ENCODE measurements at places on chromosomes 4 and X.
A peak's percentile ranks its signal among the peaks of the same experiment; 100 is the strongest.

DNA sequence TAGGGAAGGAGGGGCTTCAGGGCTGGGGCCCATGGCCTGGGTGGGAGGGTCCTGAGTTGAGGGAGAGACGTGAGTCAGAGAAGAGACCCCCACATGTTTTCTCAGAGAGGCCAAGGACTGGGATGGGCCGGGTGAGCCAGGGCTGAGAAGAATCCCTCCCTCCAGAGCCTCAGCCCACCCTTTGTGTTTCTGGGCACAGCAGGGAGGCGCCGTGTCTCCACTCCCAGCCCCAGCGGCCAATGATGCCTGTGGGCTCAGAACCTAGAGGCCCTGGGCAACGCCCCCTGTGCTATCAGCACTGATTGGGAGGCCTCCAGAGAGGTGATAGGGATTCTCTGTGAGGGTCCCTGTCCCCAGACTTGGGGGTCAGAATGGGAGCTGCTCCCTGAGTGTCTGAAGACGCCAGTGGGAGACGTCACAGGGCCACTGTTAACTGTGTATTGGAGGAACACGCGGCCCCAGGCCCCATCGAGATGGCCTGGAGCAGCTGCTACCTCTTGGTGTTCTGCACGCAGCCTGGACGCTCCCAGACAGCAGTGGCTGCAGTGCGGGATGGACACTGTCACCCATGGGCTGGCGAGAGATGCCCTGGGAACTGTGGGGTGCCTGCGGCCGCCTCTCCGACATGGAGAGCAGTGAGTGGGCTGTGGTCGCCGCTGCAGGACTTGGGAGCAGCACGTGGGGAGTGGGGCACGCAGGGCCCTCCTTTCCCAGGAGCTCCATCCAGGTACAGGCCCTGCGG, 8.5 kb downstream of the FGFRL1 start:
- DNase-seq: no peak

- no peak for DNase-seq
These were observed 208.3 kb upstream of the LEF1 start for GRCh38 chr4:108377021-108377420.

DNA sequence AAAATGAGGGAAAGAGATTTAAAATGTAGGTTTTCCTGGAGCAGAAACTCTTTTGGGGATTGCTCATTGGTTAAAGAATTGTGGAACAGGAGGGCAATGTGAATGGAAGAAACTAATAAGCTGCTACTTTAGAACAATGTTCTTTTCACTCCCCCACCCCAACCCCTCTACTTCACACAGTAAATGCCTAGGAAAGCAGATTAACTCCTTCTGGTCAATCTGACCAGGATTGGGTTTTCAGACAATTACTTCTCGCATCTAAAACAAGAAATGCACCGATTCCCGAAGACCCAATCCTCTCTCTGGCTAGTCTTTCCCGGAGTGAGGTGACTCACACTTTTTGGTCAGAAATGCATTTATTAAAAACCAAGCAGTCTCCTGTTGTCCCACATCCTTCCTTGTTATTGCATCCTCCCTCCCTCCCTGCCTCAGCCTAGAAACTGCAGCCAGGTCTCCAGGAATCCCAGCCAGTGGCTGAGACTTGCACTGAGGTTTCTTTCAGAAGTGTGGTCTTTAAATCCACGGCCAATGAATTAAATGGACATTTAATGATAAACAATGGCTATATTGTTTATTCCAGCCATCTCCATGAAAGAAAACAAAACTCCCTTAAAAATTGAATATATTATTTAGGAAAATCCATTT, 21.4 kb downstream of the MFAP3L start:
- DNase-seq: no peak

DNA sequence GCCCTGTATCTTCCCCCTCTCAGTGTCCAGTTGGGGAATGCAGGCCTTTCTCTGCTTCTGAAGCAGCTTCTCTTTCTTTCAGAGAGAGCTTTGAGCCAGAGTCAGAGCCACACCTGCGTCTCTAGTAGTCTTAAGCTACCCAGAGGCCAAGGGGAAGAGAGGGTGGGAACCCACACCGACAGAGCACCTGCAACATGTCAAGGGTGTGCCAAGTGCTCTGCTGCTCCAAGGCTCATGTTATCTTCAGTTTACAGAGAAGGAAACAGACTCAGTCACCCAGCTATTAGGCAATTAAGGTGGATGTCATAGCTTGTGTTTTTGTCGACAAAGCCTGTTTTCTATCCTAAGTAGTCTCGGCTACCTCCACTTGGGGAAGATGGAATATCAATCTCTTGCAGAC, 22.7 kb upstream of the RNF212 start:
- DNase-seq: no peak

- DNase-seq: no peak
These were observed 72.5 kb downstream of the QRFPR start for GRCh38 chr4:121308328-121308663.

DNA sequence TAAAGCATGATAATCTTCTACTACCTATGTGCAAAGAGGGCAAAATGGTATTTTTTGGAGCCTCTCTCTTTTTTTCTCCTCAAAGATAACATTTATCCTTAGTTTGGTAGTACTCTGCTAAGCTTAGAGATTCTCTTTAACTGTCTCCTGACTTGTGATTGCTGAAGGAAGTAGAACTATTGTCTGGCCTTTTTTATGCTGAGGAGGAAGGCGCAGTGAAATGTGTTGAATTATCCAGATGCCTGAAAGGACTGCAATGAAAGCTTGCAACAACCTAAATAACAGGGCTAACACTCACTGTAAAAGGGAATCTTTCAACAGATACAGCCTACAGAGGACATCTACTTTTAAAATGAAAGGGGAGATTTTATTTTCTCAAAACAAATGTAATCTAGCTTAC, 59.5 kb upstream of the CCDC160 start:
- no peak for DNase-seq

- DNase-seq: no peak
These were observed 96.4 kb downstream of the EMCN start for GRCh38 chr4:100421361-100421978.

GRCh38 chr4:168612450-168613135, 115.7 kb downstream of the PALLD start:
- no peak for DNase-seq

DNA sequence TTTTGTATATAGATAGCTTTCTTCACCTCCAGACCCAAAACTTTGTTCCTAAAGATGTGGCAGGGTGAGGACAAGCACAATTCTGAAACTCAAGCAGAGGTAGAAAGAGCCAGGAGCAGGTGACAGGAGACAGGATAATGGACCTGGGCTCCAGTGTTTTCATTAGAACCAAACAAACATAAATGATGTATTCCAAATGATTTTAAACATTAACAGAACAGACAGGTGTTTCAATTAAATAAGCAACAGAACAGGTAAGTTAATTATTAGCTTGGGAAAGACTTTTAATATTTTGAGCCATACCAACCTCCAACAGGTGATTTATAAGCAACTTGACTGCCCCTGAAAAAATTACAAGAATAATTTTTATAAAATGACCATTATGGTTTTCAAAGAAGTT, 459.4 kb upstream of the LCORL start:
- DNase-seq: no peak

- DNase-seq: no peak
These were observed 31.5 kb upstream of the DIPK2B start for GRCh38 chrX:45232139-45232538.

- no peak for DNase-seq
These were observed 266.4 kb downstream of the PRR32 start for GRCh38 chrX:127085939-127086338.

DNA sequence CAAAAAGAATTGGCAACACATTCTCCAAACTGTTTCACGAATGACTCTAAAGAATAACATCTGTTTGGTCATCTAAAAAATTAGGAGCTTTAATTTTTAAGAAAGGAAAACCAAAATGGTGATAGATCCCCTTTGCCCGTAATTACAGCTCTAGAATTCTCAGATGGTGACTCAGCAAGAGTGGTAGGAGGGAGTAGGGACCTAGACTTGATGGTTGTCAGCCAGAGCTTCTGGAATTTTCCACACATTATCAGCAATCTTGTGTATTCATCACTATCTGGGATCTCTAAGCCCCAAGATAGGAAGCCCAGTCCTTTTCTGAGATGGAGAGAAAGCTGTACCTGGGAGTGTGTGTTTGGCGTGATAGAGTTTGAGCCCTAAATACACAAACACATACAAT, 103.9 kb upstream of the RAB40AL start:
- DNase-seq: no peak

- no peak for DNase-seq
These were observed 229.1 kb upstream of the FAT1 start for GRCh38 chr4:186952709-186953108.

GRCh38 chr4:78131403-78131802, 74.3 kb downstream of the FRAS1 start:
- DNase-seq: no peak

- DNase-seq: no peak
These were observed 1093.4 kb upstream of the SLIT2 start for GRCh38 chr4:19158107-19158809.

- DNase-seq: no peak
These were observed 82.8 kb downstream of the ARSF start for GRCh38 chrX:3124031-3124430.

DNA sequence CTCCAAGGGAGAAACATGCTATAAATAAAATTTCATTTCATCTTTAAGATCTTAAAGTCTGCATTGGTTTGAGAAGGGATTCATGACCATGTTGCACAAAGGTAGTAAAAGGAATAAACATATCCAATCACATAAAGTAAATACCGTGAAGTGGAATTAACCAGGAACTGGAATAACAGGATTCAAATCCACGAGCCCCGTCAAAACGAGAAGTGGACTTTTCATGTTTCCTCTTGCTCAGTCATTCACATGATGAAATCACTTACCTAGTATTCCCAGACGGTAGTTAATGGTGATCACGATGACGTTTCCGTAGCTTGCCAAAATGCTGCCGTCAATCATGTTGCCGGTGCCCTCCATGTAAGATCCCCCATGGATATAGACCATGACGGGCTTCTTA, 199.7 kb downstream of the NLGN4X start:
- no peak for DNase-seq

DNA sequence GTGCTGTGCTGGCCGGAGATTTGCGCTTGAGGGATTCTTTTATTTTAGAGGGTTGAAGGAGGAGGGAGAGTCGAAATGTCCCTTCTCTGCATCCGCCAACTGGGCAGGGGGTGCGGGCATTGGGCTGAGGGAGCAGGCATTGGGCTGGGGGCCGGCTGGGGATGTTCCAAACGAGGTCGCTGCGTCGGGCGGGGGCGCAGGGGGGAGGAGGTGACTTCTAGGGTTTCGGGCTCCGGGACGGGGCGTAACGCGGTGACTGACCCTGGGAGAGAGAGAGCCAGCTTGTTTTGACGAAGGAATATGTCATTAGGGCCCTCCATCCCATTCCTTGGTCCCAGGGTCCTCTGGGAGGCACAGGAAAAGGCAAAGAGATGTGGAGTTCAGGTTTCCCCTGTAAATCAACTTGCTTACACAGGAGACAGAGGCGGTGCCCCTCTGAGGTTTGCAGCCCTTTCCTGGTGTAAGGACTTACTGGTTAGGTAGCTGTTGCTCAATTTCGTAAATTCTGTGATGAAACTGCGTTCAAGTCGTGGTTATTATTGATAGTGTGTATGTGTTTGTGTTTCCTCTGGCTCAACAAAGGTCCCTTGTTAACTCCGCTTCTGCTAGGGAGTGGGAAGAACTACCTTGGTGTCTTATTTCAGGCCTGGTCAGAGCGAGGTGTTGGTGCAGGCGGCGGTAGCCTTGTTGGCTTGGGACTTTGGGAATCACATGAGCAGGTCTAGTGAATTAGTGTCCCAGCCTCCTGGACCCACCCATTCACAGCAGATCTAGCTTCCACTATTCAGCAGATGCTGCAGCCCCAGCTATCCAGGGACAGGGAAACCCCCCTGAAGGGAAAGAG, 716 bp downstream of the FHIP1A start:
- no peak for DNase-seq

- DNase-seq: no peak
These were observed 253.4 kb downstream of the TMA16 start for GRCh38 chr4:163747886-163748285.

DNA sequence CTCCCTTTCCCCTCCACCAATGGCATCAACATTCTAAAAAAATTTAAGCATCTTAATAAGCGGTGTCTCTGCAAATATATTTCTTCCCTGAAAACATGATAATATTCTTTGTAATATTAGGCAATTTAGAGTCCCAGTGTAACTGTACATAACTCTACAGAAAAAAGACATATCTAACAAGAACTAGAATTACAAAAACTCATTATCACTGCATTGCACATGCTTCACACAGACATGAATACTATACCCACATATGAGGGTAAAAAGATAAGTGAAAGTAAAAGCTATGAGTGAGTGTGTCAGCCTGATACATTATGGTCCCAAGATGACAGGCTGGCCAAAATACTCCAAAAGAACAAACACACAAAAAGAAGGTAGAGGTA, 2.4 kb upstream of the FGB start:
- no peak for DNase-seq

- peak; percentile 77 for DNase-seq
These were observed 1.1 kb upstream of the MFAP3L start for GRCh38 chr4:170027181-170027829.

GRCh38 chrX:333611-334311, 15.2 kb upstream of the GTPBP6 start:
- DNase-seq: no peak

- no peak for DNase-seq
These were observed 112.6 kb downstream of the ATP10D start for GRCh38 chr4:47597696-47598095.

GRCh38 chr4:38831653-38832052, 25.0 kb downstream of the TLR6 start:
- DNase-seq: no peak

- DNase-seq: no peak
These were observed 54.6 kb upstream of the CLCN4 start for GRCh38 chrX:10102046-10102704.

GRCh38 chrX:107025545-107025944, 25.5 kb upstream of the MORC4 start:
- no peak for DNase-seq

Data from activated T-helper 1 cell treated with anti-CD3 and anti-CD28 coated beads, Interleukin-2, amount 50 U/mL, for 16 hours (primary cell).